ENCODE measurements at places on chromosomes 2 and 18.

- DNase-seq = no peak
Observed at GRCh38 chr2:16322308-16323125, 343.1 kb downstream of the CYRIA start.

GRCh38 chr2:23425885-23426262 lies 40.9 kb downstream of the KLHL29 start:
- no peak for DNase-seq

- no peak for DNase-seq
Observed at GRCh38 chr2:214130114-214130513, 280.7 kb upstream of the VWC2L start.

DNA sequence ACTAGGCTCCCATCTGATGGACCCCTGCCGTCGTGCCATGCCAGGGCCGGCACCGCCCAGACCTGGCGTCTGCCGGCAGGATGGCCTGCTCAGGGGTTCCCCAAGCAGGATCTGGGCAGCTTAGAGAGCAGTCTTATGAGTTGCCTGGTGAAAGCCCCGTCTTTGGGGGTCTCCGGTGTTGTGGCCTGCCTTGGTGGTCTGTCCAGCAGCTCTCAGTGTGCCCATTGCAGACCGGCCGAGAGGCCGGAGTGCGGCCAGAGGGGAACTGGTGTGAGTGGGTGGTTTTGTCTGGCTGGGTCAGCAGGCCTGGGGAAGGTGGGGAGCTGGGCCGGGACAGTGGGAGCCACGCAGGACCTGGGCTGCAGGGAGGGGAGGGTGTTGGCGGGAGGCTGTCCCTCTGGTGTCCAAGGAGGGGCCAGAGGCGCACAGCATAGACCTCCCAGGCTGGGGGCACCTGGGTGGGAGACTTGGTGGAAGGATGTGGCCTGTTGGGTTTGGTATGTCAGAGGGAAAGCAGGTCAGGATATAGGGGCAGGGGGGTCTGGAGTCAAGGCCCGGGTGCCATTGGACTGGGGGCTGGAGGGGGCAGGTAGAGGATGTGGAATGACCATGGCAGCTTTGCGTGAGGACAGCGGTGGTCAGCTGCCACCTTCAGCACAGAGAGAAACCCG lies 16.5 kb downstream of the GPC1 start:
- DNase-seq = no peak

- no peak for DNase-seq
Observed at GRCh38 chr18:24915547-24915946, 436.4 kb downstream of the ZNF521 start.

- DNase-seq = no peak
Observed at GRCh38 chr2:181781078-181781786, 100.9 kb upstream of the NEUROD1 start.

DNA sequence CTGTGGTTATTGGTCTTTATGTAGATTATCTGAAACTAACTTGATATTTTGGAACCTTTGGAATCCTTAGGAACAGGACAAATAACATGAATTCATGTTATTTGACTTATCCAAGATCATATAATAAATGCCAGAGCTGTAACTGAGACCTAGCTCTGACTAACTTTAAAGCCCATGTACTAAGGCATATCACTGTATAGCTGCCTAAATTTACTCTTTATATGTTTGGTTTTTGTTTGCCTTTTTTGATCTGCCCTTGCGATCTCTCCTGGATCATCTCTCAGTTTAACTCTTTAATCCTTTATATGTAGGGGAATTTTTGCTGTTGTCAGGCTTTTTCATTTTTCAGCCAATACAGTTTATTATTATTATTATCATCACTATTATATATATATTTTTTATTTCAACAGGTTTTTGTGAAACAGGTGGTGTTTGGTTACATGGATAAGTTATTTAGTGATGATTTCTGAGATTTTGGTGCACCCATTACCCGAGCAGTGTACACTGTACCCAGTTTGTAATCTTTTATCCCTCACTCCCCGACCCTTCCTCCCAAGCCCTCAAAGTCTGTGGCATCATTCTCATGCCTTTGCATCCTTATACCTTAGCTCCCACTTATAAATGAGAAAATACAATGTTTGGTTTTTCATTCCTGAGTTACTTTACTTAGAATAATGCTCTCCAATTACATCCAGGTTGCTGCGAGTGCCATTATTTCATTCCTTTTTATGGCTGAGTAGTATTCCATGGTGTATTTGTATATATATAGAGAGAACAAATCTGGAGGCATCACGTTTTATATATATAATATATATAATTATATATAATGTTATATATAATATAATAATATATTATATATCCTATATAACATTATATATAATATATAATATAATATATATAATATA lies 48.9 kb downstream of the APLF start:
- no peak for DNase-seq

GRCh38 chr2:134218930-134219658 lies 34.8 kb upstream of the MGAT5 start:
- no peak for DNase-seq

- DNase-seq = no peak
Observed at GRCh38 chr2:62202019-62202722, 6.3 kb downstream of the B3GNT2 start.

GRCh38 chr18:46609048-46609447 lies 48.0 kb downstream of the LOXHD1 start:
- no peak for DNase-seq

GRCh38 chr2:47344890-47345589 lies 57.9 kb upstream of the MSH2 start:
- DNase-seq = no peak

- DNase-seq = no peak
Observed at GRCh38 chr2:33583194-33583938, 15.7 kb downstream of the FAM98A start.

DNA sequence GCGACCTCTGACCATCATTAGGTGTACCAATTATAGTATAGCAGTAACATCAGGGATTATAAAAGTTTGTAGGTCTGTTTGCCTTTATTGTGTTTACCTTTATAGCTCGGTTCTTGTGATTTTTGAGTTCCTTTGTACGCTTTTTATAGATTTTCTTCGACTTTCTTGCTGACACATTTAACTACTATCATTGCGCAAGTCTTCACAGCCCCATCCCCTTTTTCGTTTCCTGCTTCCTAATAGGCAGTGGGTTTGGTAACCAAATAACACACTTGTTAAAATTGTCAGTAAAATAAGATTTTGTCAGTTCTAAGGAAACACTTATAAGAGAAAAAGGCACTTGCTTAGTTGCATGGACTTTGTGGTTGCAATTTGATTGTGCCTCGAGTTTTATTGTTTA lies 541.5 kb downstream of the LRP1B start:
- no peak for DNase-seq

DNA sequence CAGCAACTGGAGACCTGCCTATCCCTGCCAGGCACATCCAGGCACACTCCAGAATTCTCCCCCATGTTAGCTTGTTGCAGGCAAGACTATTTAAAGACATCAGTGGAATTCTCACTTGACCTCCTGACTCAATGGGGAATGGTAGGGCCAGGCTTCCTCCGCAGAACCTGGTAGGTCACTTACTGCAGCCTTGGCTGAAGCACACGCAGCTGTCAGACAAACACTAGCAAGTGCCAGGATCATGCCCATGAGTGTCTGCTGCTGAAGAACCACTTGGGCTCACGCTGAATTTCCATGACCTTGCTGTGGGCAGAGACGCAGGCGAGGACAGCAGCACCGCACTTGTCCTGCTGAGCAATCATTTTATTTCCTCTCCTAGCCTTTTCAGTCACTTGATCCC lies 3.2 kb downstream of the LRRC30 start:
- no peak for DNase-seq

- DNase-seq = no peak
Observed at GRCh38 chr18:70405052-70405451, 116.2 kb downstream of the SOCS6 start.

DNA sequence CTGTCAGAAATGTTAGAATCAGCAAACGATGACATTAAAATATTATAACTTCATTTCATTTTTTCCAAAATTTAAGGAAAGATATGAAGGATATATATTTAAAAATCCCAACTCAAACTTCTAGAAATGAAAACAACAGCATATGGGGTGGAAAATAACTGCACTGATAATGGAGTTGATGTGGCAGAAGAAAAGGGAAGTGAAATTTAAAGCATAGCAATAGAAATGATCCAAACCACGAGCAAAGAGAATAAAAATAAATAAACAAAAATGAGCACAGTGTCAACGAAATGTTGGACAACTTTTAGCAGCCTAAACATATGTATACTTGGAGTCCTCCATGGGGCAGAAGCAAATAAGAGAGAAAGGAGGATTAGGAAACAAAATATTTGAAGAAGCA lies 280.2 kb downstream of the KCNJ3 start:
- DNase-seq = no peak

DNA sequence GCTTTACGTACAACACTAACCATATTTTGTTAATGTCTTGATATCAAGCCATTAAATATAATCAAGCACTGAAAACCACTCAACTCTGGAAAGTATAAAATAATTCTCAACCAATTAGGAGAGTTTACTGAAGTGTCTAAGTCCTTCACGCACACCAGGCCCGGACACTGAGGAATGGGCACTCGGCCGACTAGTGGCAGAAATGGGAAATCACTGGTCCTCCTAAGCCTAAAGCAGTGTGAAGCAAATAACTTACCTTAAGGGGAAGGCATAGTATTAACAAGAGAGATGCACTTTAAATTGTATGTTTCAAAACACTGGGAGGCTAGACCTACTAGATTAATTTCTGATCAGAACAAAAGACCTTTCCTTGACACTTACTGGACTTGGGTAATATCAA lies 45.7 kb downstream of the FAM210A start:
- DNase-seq = no peak

- no peak for DNase-seq
Observed at GRCh38 chr2:59868981-59869380, 684.5 kb downstream of the BCL11A start.

- DNase-seq = no peak
Observed at GRCh38 chr2:45869165-45869501, 217.7 kb downstream of the PRKCE start.

GRCh38 chr18:29250259-29250658 lies 1073.3 kb upstream of the CDH2 start:
- no peak for DNase-seq

- no peak for DNase-seq
Observed at GRCh38 chr2:202377207-202377761, 1.2 kb downstream of the BMPR2 start.

GRCh38 chr18:46215902-46216723 lies 111.9 kb downstream of the HAUS1 start:
- DNase-seq = no peak

DNA sequence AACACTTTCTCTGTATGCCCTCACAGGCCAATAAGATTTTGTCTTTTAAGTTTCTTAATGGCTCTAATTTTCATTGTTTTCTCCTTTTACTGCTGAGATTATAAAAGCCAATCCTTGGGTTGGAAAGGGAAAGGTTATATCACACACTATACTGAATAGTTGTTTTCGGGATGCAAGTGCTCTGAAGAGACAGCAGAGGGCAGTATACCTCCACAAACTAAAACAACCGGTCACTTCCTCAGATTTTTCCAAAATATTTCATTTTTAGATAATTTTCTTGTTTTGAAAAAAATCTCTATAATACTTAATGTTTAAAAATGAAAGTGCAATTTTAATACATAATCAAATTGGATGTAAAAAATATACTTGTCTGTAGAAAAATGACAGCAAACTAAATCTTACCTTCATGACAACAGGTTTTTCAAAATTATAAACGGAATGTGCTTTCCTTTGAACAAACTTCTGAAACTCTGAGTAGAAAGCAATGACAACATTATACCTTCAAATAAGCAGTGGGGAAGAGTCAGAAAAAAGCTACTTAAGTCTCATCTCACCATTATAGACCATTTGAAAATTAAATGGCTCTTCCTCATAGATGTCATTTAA lies 82.7 kb downstream of the ORC4 start:
- DNase-seq = no peak

- no peak for DNase-seq
Observed at GRCh38 chr2:146997488-146997887, 847.3 kb upstream of the ACVR2A start.

DNA sequence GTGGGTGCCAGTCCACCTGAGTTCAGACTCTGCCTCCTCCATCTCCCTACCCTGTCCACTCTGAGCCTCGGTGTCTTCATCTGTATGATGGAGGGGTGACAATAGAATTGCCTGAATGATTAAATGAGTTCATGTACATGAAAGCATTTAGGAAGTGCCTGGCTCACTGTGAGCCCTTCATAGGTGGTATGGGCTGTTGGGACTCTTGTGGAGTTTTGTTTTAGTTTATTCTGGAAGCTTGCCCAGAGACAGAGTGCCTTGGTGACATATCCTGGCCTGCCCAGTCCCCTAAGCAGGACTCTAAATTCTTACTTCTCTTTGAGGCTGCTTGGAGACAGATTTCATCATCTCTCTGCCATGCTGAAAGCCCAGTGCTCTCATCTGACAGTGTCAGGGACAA lies 24.5 kb upstream of the GIGYF2 start:
- DNase-seq = no peak

- DNase-seq = no peak
Observed at GRCh38 chr2:169393068-169393590, 30.8 kb upstream of the LRP2 start.

DNA sequence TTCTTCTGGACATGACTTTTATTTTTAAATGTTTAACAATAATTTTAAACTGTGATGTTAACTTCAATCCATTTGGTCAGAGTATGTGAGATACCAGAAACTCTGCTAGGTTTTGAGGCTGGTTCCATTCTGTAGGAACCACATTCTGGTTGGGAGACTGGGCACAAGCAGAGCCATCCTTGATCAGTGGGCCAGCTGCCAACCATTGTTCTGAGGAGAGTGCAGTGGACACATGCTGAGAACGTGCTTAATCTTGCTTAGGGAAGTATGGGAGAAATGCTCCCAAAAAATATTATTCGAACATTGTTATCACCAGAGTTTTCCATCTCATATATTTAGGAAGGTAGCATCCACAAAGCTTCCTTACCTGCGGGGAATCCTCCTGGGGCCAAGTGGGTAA lies 155.8 kb downstream of the RTN4 start:
- DNase-seq = no peak

DNA sequence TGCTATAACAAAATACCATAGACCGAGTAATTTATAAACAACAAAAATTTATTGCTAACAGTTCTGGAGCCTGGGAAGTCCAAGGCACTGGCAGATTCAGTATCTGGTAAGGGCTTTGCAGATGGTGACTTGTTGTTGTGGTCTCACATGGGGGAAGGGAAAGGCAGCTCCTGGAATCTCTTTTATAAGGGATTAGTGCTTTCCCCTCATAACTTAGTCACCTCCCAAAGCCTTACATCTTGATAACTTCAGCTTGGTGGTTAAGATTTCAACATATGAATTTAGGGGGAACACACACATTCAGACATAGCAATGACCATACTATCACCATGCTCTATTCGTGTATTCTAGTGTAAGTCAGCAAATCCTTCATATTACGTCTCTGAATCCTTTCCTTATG lies 447.6 kb upstream of the TCF4 start:
- DNase-seq = no peak

DNA sequence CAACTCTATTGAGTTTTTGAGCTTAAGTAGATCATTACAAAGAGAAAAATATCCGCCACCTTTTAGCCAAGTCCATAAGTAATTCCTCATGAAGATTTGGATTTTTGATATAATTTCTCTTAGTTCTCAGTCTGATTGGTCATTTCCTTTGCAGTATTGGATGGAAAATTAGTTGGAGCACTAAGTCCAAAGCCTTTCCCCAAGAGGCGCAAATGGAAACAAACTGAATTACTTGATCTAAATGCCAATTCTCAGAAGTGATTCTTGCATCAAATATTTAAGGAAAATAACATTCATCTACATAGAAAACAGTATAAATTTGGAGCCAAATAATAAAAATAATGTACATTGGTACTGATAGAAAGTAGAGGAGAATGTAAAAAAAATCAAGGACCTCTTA lies 115.6 kb downstream of the CACNB4 start:
- no peak for DNase-seq
